Right ventricle myocardium inferior (tissue), 1 donor: ENCODE measurements at places on chromosomes 3 and 15. TPM values are rescaled to one million over a fixed set of nuclear protein-coding genes. Genes with fewer than 3 reads are reported as not detected.

DNA sequence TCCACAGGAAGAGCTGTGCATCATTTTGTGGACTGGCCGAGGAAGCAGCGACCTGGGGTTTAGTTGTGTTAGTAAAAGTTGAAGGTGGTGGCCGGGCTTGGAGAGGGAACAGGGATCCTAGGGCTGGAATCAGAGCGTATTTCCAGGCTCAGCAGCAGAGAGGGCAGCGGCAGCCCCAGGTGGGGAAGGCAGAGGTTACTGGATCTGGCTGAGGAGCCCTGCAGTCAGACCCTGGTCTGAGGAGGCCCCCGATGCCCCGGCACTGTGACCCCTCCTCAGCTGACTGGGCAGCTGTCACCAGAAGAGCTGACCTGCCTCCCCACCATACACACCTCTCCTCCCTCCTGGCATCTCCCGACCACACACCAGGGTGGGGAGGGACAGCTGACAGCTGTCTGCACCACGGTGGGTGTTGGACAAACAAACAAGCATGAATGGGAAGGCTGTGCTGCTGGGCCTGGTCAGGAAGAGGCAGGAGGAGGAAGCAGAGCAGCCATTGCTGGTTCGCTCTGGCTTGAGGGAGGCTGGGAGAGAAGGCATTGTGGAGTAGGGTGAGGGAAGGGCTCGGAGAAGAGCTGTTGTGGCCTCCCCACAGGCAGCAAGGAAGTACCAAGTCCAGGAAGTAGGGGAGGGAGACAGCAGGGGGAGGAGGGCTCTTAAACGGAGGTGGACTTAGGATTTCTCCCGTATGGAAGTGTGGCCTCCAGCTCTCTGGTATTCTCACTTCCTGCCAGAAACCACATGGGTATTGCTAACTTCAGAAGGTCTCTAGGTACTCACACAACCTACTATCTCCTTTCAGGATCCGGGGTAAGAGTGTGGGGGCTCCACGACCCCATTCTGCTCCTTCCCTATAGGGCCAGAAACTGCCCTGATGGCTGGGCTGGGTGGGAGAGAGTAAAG lies 49.5 kb upstream of the HACD2 start:
- no peak for DNase-seq

GRCh38 chr3:52769786-52770455 lies 819 bp downstream of the NEK4 start:
- DNase-seq, result no peak

The ZNF80 gene
- not detected for total RNA-seq

The B3GALNT1 gene
- 51.8 TPM for total RNA-seq

The ISLR2 gene
- total RNA-seq, result 1.3 TPM

The DAZL gene
- total RNA-seq, result not detected
